ENCODE measurements at places on chromosomes 2 and 18.

GRCh38 chr2:69914950-69915945, at the start of gene MXD1:
Gene MXD1, plus strand, starts transcription at chr2:69915109. Its CDS starts 222 bp downstream, at chr2:69915331.
- DNase-seq, result no peak

DNA sequence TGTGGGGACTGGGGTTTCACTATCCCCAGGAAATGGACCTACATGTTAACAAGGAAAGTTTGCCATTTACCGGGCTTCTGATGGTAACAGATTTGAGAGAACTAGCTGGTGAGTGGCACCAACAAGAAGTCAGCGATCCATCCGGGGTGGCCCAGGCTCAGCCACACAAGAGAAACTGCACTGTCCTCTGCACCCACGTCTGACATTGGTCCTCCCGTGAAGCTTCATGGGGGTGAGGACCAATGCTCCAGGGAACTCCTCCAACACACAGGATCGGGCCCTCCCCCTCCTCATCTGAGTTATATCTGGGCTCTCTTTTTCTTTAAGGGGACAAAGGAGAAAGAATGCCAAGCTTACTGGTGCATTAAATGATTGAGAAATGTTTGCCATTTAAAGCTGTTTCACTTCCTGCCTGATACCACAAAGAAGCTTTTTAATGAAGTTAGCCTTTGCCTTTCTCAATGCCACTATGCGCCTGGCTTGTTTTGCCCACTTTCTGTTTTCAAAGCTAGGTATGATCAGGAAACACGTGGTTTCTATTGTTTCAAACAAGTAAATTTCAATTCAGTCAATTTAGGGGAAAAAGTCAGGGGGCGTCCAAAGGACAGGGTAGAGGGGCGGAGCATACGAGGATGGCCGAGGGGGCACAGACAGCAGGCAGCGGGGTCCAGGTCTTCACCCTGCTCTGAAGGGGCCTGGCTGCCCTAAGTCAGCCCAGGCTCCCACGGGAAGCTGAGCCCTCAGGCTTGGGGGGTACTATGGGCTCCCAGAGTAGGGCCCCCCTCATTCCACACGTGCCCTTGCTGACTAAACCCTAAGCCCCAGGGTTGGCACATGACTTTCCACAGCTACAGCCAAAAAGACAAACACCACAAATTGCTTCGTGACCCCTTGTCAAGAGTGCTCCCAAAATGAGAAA, 204.0 kb upstream of the ID2 start:
- DNase-seq, result no peak

DNA sequence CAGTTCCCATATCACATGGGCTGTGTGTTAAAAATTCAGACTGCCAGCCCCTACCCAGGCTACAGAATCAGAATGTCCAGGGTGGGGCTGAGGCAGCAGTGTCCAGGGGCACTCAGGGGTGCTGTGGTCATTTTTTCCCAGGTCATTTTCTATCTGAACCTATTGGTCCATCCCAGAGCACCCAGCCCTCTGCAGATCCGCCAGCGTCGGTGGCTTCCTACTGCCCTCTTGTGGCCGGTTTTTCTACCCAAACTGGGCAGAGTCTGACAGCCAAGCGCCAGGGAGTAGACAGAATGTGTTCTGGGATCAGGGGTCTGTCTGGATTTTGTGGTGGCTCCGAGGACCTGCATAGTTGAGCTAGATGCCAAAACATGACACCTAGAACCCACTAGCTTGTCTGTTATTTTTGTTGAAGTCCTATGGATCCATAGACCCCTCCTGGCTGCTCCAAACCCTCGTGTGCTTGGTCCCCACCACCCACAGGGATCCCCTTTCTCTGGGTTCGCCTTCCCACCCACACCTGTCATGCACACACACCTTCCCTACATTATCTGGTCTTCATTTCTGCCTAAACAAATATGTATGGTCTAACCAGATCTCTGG, 34.1 kb upstream of the RMDN2 start:
- DNase-seq, result no peak

- DNase-seq, result no peak
Measured at GRCh38 chr2:119218478-119219064, 5.1 kb upstream of the STEAP3 start.

GRCh38 chr2:105038383-105039061, 653 bp downstream of the MRPS9 start:
- DNase-seq, result no peak

DNA sequence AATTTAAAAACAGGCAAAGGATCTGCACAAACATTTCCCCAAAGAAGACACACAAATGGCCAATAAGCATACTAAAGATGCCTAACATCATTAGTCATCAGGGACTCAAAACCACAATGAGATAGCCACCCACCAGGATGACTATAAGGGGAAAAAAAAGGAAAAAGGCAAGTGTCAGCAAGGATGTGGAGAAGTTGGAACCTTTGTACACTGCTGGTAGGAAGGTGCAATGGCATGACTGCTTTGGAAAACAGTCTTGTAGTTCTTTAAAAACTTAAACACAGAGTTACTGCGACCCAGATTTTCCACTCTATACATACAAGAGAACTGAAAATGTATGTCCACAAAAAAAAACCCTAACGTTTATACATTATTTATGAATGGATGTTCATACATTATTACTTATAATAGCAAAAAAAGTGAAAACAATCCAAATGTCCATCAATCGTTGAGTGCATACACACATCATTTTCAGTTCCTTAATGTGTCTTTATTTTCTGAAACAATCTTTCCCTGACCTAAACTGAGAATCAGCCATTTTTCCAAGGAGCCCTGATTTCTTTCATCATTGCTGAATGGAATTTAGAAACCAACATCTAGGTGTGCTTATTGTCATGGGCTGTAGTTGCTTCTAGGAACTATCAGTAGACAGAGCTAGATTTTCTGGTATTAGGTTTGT, 64.7 kb upstream of the TLK1 start:
- no peak for DNase-seq

DNA sequence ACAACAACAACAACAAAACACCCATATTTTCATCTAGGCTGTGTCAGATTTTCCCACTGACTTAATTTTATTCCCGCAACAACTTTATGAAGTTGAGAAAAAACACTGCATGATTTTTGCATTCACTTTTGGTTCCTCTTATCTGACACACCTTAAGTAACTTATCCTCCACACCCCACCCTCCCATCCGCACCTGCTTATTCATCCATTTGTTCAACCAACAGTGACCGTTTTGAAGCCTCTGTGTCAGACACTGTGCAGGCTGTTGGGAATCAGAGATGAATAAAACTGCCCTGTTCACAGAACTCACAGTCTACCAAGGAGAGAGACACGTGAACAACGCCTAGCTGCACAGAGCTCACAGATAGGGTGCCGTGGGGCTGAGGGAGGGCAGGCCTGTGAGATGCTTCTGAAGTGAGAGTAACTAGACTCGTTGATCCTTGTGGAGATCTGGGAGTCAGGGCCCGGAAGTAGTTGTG, 7.4 kb downstream of the CNNM4 start:
- DNase-seq, result peak; percentile 40

DNA sequence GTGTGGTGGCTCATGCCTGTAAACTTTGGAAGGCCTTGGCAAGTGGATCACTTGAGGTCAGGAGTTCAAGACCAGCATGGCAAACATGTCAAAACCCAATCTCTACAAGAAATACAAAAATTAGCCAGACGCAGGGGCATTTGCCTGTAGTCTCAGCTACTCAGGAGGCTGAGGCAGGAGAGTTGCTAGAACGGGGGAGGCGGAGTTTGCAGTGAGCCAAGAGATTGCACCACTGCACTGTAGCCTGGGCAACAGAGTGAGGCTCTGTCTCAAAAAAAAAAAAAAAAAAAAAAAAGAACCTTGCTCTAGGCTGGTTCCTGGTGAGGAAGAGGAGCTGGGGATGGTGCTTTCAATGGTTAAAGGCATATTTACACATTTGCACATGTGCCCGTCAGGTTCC, 129.4 kb downstream of the LYPD6B start:
- no peak for DNase-seq

GRCh38 chr2:169107645-169108044, 38.3 kb downstream of the DHRS9 start:
- DNase-seq, result no peak

GRCh38 chr2:33278245-33278943, 198.1 kb upstream of the RASGRP3 start:
- DNase-seq, result no peak

GRCh38 chr2:13121096-13121495, 404.4 kb downstream of the TRIB2 start:
- DNase-seq, result no peak

DNA sequence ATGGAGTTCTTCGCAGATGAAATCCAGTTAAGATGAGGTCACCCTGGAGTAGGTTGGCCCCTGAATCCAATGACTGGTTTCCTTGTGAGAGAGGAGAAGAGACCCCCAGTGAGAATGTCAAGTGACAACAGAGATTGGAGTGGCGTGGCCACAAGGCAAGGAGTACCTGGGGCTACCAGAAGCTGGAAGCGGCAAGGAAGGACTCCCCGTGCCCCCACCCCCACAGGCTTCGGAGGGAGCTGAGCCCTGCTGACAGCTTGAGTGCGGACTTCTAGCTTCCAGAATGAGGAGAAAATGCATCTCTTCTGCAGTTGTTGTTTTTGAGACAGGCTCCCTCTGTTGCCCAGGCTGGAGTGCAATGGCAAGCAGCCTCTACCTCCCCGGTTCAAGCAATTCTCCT, 78.0 kb upstream of the HPCAL1 start:
- DNase-seq, result no peak

DNA sequence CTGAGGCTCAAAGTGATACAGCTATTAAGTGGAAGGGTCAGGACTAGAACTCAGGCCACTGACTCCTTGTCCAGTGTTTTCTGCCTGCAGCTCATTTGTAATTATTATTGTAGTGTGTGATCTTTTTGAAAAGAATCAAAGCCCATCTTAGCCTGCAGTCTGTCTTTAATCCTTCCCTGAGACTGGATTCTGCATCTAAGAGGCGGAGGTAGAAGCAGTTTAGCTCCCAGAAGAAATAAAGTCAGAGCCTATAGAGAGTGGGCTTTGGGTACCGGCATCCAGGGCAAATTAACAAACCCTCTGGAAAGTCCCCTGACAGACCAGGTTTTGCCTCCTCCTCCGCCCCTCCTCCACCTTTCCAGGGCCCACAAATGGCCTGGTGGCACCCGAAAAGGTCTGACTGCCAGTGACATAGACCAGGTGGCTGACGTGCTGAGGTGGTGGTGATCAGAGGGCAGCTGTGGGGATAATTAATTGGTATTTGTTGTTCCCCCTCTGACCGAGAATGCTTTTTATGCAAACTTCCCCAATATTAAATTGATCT, 2.2 kb upstream of the RAX start:
- no peak for DNase-seq

- no peak for DNase-seq
Measured at GRCh38 chr2:72917138-72917876, at the start of gene EMX1. Gene EMX1, plus strand, starts transcription at chr2:72917519. Its CDS starts 334 bp downstream, at chr2:72917853.

- no peak for DNase-seq
Measured at GRCh38 chr2:81412681-81413080, 1108.1 kb upstream of the LRRTM1 start.

DNA sequence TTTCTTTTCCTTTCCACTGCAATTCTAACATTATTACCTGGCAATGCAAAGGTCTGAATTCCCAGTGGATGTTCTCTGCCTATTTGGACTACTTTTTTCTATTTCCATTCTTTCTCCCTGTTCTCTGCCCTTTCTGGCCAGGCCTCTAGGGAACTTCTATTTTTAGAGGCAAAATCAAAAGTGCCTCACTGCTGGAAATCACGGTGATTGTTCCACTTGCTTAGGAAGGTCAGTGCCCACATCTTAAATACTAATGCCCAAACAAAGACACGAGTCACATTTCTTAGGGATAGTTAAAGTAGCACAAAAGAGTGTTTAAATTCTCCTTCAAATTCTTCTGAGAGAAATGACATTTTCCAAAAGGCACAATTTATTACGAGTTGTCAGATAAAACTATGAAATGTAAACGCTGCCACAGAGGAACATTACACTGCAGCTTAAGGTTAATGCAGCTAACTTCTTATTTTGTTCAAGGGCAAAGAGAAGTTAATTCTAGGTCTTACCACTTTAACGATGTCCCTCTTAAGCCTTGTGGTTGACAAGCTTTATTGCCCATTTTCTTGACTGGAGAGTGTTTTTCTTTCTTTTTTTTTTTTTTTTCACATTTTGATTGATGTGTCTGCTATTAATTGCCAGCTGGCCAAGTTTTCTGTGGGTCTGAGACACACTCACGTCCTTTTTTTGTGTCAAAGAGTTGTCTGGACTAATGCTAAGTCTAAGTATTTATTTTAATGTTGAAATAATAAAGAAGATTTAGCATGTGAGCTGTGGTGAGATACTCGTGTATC, 34.7 kb downstream of the ST6GAL2 start:
- DNase-seq, result no peak

- DNase-seq, result no peak
Measured at GRCh38 chr2:98519156-98519555, 74.5 kb downstream of the INPP4A start.

GRCh38 chr18:63953811-63954210, 4.7 kb downstream of the HMSD start:
- no peak for DNase-seq

GRCh38 chr2:4992226-4992625, 700.0 kb upstream of the SOX11 start:
- no peak for DNase-seq

GRCh38 chr2:54955358-54956110, 94.7 kb downstream of the RTN4 start:
- DNase-seq, result no peak

DNA sequence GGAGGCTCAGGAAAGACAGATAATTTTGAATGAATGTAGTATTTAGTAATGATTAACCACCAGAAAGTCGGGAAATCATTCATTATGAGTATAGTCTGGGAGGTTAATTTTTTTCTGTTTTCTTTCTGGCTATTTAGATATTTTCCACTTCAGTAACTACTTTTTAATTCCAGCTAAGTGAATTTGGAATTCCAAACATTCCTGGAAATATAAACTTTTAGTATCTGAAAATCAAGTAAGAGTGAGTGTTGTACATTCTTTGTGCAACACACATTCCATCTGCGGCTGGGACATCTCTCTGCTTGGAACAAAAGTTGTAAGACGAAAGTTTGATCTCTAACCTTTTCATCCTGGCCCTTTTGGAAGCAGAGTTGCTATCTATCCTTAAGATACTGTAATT, 275.7 kb upstream of the SPRED2 start:
- DNase-seq, result no peak

- DNase-seq, result no peak
Measured at GRCh38 chr2:225515033-225515432, 115.5 kb downstream of the NYAP2 start.

- no peak for DNase-seq
Measured at GRCh38 chr18:28409811-28410210, 232.9 kb upstream of the CDH2 start.

DNA sequence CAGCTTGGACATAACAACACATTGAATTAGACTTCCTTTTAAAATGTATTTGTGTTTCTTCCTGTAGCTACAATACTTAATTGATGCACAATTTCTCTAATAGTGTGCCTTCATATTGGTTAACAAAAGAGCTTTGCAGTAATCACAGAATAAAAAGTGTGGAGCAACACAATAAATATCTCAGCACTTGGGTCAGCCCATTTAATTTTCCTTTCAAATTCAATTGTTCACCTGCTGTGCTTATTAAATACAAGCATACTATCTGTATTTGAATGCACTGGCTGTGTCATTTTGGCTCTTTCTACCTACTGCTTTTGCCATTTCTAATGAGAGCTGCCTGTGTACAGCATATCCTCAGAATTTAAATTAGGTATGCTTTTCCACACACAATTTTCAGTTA, 1641.3 kb upstream of the SLC39A10 start:
- no peak for DNase-seq

GRCh38 chr18:50072146-50072545, 122.8 kb downstream of the MYO5B start:
- no peak for DNase-seq

GRCh38 chr2:179266271-179266670, 1.6 kb upstream of the SESTD1 start:
- DNase-seq, result no peak

- DNase-seq, result no peak
Measured at GRCh38 chr2:213274143-213274542, 10.1 kb upstream of the SPAG16 start.

- no peak for DNase-seq
Measured at GRCh38 chr2:210540471-210540870, 15.9 kb upstream of the CPS1 start.
